ENCODE measurements at places on chromosomes 2 and 18. TPM values are rescaled to one million over a fixed set of nuclear protein-coding genes. Genes with fewer than 3 reads are reported as not detected.

OTOS gene
- total RNA-seq: not detected

CHRNG gene
- not detected for total RNA-seq

TFPI gene
- total RNA-seq: 110 TPM

CLEC4F gene
- not detected for total RNA-seq

FIGN gene
- 12.4 TPM for total RNA-seq

ZEB2 gene
- total RNA-seq: 290 TPM
